OCI-M1 (cell line): ENCODE measurements at places on chromosomes 6 and 20.

- DNase-seq: peak; percentile 79
Measured at GRCh38 chr6:136113736-136114173, 136.4 kb downstream of the MTFR2 start.

DNA sequence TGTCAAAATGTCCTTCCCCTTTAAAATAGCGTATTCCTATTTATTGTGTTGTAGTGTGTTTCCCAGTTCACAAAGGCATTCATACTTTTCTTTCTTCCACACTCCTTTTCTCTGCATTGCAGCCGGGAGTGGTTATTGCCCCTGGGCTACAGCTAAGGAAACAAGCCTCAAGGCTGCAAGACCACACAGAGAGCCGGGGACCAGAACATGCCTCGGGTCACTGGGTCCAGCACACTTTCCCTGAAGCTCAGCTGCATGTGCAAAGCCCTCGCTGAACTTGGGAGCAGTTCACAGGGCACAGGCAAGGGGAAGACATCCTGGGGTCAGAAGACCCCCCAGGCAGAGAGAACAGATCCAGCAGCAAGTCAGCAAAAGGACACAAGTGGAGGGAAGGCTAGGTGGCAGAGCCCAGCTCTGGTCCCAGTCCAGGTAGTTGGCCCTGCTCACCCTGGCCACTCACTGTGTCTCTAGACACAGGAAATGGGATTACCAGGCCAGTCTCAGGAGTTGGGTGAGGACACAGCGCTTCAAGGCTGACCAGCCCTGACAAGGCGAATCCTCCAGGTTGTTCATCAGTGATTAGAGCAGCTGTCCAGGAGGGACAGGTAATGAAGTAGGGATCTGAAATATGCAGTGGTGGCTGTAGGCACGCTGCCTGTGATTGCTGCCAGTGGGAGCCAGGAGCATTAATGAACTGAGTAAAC, 118.2 kb downstream of the CD83 start:
- no peak for DNase-seq

DNA sequence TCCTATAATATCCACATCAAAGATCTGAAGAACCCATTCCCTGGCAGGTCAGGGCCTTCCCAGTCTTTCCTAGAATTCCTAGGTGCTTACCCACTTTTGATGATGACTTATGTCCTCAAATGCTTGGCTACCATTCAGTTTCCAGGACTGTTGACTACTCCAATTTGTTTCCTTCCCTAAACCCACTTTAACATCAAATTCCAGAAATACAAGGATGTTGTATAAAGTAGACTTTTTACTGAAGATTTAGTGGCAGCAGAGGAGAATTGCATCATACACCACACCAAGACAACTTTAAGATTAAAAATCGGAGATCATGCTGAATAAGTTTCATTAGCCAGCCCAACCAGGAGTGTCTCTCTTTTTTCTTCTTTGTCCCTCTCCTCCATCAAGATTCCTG, 203.3 kb upstream of the LAMP5 start:
- no peak for DNase-seq

DNA sequence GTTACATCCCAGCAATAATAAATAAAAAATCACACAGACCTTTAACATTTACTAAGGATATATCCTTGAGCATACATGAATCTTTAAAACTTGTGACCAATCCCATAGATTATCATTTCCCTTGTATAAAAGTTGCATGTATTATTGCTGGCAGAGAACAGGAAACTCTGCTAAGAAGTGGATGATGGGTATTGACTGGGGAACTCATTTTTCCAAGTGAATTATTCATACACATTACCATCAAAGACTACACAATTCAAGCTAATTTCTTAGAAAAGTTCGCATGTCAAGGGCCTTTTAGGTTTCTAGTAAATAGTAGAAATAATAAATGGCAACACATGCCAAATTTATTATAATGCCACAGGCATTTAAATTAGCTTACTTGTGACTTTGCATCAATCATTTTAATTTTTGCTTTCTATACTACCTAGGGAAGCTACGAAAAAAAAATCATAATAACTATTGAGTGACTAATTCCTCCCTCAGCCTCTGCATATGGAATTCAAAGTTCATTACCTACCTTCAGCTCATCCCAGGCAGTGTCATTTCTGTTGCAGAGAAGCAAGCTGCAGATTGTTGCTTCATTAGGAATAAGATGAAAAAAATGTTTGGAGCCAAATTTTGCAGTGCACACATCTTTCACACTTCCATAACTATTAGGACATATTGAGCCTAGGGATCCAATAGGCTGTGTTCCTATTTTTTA, 25.8 kb downstream of the MKKS start:
- DNase-seq: no peak

- no peak for DNase-seq
Measured at GRCh38 chr20:18971121-18971520, 157.5 kb downstream of the SCP2D1 start.

- DNase-seq: no peak
Measured at GRCh38 chr6:16320533-16321340, 82.3 kb downstream of the GMPR start.

DNA sequence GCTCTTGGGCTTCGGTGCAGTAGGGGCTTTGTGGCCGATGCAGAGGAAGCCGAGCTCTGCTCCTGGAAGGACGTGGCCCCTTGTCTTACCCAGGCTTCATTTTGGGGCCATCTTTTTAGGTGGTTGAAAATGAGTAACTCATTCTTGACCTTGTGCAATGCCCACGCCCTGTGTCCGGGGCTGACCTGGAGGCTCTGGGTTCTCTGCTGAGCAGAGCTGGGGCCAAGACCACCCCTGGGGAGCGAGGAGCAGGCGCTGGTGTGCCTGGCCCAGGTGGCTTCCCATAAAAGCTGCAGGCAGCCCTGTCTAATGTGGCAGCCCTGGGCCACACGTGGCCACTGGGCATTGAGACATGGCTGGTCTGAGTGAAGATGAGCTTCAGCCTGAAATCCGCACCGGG, 25.7 kb downstream of the NTSR1 start:
- DNase-seq: no peak

DNA sequence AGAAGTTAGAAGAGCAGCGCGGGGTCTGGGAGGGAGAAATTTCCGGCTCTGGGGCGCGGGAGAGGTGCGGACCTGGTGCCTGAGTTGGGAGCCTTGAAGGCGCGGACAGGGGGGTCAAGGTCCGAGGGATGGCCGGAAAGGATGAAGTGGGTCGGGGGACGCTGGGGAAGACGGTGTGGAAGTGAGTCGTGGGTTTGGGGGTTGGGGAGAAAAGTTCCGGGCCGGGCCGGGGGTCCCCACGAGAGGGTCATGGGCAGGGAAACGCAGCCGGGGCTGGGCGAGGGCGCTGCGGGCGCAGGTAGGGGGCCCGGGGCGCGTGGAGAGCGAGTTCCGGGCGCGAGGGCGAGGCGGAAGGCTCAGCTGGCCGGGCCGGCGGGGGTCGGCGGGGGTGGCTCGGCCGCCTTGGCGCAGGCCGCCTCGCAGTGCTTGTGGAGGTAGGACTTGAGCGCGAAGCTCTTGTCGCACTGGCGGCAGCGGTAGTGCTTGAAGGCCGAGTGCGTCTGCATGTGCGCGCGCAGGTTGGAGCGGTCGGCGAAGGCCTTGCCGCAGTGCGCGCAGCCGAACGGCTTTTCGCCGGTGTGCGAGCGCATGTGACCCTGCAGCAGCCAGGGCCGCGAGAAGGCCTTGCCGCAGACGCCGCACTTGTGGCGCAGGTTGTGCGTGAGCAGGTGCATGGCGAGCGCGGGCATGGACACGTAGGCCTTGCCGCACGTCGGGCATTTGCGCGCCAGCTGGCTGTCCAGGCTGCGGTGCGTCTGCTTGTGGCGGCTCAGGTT, 10.5 kb upstream of the SRXN1 start:
- no peak for DNase-seq

DNA sequence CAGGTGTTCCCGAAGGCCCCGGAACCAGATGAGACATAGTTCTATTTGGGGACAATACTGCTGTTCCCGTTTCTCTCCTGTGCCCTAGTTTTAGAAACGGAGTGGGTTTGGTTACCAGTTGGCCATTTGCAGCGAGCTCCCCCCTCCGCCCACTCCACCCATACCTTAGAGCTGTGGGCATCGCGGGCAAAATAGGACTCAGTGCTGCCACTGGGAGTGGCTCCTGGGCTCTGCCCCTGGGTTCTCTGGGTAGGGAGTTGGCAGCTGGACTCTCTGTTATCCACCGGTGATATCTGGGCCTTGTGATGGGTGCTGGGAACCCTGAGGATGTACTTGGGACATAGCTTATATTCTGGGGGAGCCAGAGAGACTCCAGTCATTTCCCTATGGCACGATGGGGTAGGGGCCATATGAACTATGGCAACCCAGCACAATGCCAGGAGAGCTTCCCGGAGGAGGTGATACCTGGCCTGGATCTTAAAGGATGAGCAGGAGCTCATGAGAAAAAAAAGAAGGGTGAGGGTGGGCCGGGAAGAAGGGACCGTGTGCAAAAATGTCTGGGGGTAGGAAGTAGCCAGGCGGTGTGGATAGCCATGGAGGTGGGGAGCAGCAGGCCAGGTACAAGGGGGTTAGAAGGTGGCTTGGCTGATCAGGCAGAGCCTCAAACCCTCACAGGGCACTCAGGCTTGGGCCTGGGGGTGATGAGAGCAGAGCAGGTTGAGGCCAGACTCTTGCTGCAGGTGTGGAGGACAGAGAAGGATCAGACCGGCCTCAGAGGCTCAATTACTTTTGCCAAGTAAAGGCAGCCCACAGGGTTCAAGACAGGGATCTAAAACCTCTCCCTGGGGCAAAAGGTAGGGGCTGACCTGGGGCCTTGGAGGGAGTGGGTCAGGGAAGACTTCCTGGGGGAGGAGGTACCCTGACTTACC, 9.6 kb downstream of the SRC start:
- no peak for DNase-seq

DNA sequence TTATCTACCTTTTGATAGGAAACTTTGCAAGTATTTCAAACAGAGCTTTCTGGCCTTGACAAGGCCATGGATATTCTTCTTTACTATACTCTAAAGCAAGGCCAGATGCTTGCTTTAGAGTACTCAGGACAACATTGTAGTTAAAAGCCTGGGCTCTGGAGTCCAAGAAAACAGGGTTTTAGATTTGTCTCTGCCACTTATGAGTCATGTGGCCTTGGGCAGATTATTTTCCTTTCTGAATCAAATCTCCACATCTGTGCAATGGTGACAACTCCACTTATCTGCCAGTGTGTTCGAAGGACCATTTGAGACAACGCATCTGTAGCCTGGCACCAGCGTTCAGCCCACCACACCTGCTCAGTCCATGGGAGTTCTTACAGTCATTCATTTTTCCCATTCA, 265.9 kb upstream of the RIN2 start:
- no peak for DNase-seq

DNA sequence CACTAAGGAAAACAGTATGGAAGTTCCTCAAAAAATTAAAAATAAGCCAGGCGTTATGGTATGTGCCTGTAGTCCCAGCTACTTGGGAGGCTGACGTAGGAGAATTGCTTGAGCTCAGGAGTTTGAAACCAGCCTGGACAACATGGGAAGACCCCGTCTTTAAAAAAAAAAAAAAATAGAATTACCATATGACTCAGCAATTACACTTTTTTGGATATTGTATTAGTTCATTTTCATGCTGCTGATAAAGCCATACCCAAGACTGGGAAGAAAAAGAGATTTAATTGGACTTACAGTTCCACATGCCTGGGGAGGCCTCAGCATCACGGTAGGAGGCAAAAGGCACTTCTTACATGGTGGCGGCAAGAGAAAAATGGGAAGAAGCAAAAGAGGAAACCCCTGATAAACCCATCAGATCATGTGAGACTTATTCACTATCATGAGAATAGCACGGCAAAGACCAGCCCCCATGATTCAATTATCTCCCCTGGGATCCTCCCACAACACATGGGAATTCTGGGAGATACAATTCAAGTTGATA, 10.8 kb upstream of the SMIM29 start:
- peak; percentile 49 for DNase-seq

- no peak for DNase-seq
Measured at GRCh38 chr6:152268846-152269442, 368.2 kb downstream of the SYNE1 start.

DNA sequence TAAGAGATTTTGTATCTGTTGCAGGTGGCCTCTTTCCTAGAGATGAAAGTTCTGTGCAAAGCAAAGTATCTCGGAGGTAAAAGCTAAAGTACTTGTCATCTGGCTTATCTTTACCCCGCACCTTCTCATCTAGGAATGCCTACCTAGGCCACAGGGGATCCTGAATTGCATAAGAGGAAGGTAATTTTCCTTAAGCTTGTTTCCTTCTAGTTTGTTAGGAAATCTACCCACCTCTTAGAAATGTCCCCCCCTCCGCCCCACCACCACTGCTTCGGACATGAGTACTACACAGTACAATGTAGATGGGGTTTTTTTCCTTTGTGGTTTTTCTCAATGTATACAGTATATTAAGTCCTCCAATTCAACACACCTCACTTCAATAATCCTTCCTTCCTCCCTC, 21.5 kb downstream of the FOXC1 start:
- DNase-seq: no peak

GRCh38 chr6:108968325-108969316, 120.4 kb downstream of the ARMC2 start:
- peak; percentile 39 for DNase-seq

GRCh38 chr6:165834613-165835259, 171.7 kb upstream of the PDE10A start:
- no peak for DNase-seq

- DNase-seq: no peak
Measured at GRCh38 chr6:5782783-5783547, 223.8 kb downstream of the NRN1 start.

DNA sequence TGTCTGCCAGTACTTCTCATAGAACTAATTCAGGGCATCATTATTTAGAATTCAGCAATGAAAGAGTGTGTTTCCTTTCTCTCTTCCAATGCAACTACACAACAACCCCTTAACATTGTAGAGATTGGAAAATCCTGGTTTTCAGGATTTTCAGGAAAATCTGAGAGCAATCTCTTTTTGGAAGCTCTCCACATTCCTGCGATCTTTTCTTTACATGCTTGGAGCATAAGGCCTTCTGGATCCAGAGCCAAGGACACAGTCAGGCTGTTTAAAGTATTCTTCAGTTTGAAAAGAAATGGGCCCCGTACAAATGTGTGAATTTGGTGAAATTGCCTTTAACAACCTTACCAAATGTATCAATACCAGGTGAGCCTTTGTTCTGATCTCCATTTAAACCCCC, 469.7 kb downstream of the PKHD1 start:
- no peak for DNase-seq

DNA sequence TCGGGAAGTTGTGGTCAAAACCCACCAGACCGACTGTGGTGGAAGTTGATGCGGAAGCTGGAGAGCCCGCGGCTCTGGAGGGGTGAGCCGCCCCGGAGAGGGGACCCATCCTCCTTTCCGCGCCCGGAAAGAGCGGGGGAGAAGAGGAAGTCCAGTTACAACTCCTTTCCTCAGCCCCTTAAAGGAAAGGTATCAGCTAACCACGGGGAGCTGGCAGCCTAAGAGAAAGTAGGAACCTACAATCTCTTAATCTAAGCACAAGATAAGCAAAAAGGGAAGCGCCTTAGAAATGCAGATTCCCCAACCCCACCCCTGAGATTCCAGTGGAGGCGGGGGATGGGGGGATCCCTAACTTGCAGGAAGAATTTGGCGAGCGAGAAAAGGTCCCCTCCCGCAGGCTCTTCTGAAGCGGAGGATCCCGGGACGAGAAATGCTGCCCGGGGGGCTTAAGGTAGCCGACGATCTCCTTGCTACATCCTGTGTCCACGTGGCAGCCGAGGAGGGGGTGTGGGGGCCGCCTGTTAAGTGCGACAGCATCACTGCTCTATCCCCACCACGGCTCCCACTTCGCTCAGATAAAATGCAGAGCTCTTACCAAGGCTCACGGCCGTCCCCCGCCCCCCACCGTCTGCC, 87.5 kb downstream of the ZFP64 start:
- peak; percentile 69 for DNase-seq
